T47D (cell line): ENCODE measurements at places on chromosomes 1 and 21.
A peak's percentile ranks its signal among the peaks of the same experiment; 100 is the strongest.

- DNase-seq, result no peak
Measured at GRCh38 chr1:196462086-196462485, 146.2 kb downstream of the KCNT2 start.

DNA sequence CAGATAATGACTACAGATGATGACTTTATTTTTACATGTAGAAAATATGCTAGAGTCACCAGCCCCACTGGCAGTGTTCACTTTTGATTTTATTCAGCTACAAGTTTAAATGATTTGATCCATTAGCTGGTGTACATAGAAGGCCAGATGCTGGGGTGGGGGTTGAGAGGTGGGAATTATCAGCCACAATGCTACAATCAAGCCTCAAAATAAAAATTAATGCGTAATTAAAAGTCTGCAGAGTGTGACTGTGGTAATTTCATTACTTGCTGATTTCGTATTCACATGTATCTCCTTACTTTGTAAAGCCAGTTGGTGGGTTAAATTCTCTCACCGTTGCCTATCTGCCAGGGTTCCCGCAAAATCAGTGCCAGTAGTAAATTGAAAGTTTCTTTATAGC is 109.3 kb downstream of the GALNT2 start:
- no peak for DNase-seq

- no peak for DNase-seq
Measured at GRCh38 chr1:224489534-224490365, 55.2 kb upstream of the WDR26 start.

- no peak for DNase-seq
Measured at GRCh38 chr21:38013741-38014140, 97.5 kb upstream of the KCNJ6 start.

- DNase-seq, result peak; percentile 31
Measured at GRCh38 chr1:119449971-119450370, 35.0 kb downstream of the HSD3B2 start.

- no peak for DNase-seq
Measured at GRCh38 chr1:200627575-200628222, 7.1 kb upstream of the KIF14 start.

GRCh38 chr1:109687641-109688499 is at the start of gene GSTM1:
Gene GSTM1 (plus strand): TSS chr1:109687817. CDS start chr1:109687874, 57 bp downstream.
- no peak for DNase-seq

- DNase-seq, result no peak
Measured at GRCh38 chr1:43572084-43572483, 41.4 kb downstream of the PTPRF start.

DNA sequence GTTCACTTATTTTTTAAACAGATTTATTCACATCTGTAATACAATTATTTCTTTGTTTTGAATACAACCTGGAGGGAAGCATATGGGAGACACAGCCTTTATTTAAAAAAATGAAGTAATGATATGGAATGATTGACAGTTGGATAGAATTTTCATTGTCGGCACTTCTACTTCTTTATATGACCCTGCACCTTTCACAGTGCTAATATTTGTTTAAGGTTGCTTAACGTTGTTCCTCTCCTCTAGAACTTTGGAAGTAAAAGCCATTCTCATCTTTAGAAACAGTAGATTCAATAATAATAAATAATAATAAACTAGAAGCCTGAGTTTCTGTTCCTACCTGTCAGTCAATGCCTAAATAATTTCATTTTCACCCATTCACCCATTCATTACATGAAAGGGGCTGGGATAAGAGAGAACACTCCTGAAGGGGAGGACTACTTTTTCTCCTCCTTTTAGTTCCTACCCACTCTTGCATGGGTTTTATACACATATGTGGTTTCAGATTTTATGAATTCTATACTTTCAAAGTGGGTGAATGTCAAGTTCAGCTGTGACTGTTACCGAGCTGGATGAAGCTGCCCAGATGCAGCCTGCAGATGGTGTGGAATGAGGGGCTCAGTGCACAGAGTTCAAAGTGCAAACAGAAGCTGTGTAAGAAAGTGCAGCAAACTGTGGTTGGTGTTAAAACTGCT is 9.4 kb downstream of the RUNX1 start:
- DNase-seq, result no peak

GRCh38 chr21:42319851-42320572 is 4.8 kb upstream of the TFF3 start:
- peak; percentile 82 for DNase-seq

GRCh38 chr1:112850034-112850757 is 105.8 kb downstream of the SLC16A1 start:
- DNase-seq, result no peak

DNA sequence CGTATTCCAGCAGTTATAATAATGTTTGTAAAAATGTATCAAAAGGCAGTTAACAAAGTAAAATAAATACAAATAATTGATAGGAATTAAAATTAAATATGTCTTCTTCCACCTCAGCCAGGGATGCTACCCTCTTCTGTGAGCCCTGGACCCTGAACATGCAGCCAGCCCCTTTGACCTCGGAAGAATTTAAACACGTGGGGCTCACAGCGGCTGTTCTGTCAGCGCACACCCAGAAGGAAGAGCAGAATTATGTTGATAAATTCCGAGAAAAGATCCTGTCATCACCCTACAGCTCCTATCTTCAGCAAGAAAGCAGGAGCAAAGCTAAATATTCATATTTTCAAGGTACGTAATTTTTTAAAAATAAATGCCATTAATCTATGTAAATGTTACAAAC is 26.5 kb downstream of the UTS2 start:
- no peak for DNase-seq

- no peak for DNase-seq
Measured at GRCh38 chr1:243930822-243931671, 81.0 kb upstream of the AKT3 start.

DNA sequence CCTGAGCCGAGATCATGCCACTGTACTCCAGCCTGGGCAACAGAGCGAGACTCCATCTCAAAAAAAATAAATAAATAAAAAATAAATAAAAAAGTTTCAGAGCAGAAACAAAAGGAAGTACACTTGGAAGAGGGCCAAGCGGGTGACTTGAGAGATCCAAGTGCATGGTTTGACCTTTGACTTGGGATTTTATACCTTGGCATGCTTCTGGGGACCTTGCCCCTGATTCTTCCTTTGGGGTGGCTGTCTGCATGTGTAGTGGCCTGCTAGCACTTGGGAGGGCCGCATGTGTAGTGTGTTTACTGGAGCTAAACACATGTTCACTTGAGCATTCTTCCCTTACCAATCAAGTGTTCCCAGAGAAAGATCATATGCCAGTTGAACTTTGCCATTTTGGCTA is 114.0 kb downstream of the DTL start:
- no peak for DNase-seq

GRCh38 chr1:230172016-230172537 is 105.0 kb downstream of the GALNT2 start:
- DNase-seq, result no peak

DNA sequence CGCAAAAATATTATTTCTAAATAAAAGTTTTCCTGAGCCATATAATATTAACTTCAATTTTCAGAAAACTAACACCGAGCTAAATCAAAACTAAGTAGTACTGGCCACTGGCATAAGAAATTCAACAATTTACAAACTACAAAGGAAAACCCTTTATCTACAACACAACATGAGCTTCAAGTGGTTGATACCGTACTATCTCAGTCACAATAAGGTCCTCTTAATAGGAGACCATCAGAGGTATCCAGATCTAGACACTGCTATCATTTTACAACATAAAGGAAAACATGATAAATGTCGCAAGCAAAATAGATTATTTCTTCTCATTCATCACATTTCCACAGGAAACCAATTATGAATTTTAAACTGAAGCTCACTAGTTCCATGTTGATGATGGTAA is 39.5 kb downstream of the GATAD2B start:
- DNase-seq, result no peak

- no peak for DNase-seq
Measured at GRCh38 chr1:162912061-162912667, 51.2 kb upstream of the CCDC190 start.

- DNase-seq, result no peak
Measured at GRCh38 chr21:28604946-28605537, 387.6 kb downstream of the LTN1 start.

DNA sequence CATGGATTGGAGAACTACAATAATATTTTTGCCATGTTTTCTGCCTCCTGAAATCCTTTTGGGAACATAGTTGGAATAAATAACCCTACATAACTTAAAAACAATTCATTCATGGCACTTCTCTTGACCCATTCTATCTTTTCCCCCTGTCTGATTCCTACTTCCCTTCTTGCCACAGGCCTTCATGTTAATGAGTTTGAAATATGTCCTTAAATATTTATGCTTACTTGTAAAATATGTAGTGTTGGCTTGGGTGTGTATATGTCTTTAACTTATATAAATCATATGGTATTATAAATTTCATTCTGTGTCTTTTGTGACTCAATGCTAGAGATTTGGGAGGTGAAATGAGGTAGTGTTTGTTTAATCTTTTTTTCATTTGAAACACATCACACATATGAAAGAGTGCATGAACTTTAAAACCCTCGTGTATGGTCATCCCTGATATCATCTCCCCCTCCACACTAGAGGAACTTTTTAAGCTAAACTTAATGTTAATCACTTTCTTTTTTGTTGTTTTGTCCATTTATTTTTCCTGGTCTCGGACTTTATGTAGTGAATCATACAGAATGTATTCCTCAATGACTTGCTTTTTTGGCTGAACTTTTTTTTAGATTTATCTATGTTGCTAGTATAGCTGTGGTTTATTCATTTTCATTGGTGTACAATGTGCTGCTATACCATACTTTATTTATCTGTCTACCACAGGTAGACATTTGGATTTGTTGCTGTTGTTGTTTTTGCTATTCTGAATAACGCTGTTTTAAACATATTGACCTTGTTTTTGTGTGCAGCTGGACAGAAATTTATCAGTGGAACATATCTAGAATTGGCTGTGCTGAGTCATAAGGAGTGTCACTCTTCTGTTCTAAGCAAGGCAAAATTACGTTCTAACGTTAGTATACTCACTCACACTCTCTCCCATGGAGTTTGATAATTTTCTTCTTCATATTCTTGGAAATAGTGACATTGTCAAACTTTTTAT is 441.6 kb downstream of the PLPP3 start:
- DNase-seq, result no peak

DNA sequence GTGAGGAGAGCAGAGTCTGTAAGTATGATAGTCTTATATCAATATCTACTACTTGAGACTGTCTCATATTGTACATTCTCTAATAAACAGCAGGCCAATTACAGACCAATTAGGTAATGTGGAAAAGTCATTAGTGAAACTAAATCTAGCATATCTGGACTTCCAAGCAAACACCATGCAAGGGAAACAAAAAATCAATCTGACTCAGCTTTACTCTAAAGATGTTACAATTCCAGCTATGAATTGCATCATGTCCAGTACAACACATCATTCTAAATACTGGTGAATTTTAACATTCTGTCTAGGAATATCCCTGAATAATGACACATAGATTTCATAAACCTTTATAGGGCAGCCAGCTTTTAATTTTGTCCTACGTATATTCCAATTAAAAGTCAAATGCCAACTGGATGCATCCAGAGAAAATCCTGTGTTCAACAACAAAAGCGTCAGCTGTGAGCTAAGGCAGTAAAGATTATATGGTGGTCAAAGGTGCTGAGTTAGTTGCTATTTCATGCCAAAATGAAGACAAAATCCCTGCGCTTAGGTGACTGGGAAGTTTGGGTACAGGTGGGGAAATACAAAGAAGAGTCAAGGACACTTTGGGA is 159.3 kb downstream of the TTLL7 start:
- no peak for DNase-seq

GRCh38 chr1:9279172-9279840 is 13.4 kb upstream of the SPSB1 start:
- DNase-seq, result no peak

- DNase-seq, result no peak
Measured at GRCh38 chr21:31543191-31543590, 116.3 kb upstream of the SOD1 start.

DNA sequence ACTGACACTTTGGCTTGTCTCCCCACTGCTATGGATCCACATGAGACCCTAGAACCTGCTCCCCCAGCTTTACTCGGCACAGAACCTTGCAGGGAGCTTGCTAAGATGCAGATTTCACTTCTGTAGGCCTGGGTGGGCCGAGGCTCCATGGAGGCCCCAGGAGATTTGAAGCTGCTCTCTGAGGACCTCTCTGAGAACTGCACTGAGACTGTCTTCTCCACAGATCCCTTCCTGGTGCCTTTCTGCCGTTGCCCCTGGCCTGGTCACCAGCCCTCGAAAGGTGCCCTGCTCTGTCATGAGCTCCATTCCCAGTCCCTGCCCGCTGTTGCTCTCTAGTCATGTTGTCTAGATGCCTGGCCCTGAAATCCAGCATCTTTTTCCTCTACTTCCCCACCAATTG is 588.4 kb downstream of the AJAP1 start:
- DNase-seq, result no peak

DNA sequence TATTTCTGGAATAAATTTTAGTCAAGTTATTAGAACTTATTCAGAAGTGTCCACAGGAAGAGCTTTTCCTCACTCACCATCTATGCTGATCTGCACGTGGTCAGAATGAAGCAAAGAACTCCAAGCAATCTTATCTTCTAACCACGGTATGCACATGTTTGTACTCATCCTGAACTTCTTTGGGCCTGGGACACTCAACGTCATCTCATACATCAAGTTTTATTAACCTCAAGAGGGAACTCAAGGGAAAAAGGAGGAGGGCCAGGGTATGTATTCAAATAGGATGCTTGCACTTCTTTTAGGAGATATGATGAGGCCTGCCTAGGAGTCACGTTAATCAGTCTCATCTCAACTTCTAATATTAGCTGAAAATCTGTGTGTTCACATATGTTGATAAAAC is 142.5 kb downstream of the C1orf94 start:
- no peak for DNase-seq

DNA sequence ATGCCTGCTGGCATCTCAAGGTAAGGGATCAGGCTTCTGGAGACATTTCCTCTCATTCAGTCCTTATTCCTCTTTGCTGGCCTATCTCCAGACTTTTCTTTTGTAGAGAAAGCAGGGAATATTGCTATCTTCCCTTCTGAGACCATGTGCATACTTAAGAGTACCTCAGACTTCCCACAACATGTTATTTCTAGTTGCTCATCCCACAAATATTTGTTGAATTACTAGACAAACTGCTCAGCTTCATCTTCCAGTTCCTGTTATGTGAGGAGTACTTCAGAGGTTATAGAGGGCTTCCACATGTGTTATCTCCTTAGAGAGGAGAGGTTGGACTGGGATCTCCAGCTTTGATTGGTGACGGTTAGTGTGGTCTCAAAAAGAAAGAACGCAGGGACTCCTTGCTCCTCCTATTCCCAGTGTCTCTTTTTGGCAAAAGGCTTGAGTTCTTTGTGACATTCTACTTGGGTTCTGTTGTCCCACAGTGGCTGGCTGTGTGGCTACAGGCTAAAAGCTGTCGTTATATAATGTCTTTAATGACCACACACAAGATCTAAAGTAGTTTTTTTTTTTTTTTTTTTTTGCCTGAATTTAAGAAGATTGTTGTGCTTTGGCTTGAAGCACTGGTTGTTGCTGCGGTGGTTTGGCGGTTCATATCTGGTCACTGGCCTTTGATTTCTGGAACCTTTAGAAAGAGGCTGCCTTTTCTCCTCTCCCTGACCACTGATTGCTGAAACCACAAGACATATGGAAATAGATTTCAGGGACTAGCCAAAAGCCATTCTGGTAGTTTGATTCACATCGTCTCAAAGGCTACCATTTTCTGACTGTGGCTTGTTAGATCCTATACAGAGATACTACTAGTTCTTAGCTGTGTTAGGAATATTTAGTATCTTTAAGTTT is 78.7 kb downstream of the FGGY start:
- no peak for DNase-seq

GRCh38 chr1:11617314-11617713 is 36.9 kb downstream of the FBXO2 start:
- DNase-seq, result peak; percentile 63

- DNase-seq, result no peak
Measured at GRCh38 chr1:235401251-235401650, 34.0 kb downstream of the TBCE start.

- peak; percentile 73 for DNase-seq
Measured at GRCh38 chr1:236395230-236395946, 1.3 kb downstream of the EDARADD start.
